Brain (organoid and tissue), 16 donors: ENCODE measurements at places on chromosomes 4 and X.

DNA sequence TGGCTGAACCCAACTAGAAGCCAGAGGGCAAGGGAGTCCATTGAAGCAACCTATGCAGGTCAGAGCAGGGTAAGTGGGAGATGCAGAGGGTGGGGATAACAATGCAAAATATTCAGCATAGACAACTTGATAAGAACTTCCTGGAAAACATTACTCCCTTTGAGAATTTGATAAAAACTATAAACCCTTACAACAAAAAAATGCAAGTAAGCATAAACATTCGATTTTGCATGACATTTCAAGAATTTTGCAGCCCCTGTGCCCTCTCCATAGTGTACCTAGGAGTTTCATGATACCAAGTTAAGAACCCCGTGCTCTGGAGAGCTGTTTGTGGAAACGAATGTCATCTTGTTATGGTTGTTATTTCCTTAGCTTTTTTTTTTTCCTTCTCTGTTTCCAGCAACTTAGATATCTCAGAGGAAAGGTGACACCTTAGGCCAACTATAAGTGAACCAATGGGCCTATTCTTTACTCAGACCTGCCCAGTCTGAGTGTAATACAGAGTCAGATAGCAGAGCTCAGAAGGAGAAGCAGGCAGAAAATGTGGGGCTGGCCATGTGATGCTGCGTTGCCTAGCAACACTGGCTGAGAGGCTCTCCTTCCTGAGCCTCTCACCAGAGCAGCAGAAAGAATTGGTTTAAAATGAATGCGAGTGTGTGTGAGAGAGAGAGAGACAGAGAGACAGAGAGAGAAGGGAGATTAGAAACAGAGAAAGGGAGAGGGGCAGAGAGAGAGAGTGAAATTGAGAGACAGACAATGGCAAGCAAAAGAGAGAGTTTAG is 36.7 kb upstream of the GABRQ start:
- DNase-seq, result peak; percentile 89

- no peak for DNase-seq
Observed at GRCh38 chrX:1451661-1452515, 821 bp downstream of the ASMTL start.

- no peak for DNase-seq
Observed at GRCh38 chr4:153186046-153186728, 18.1 kb upstream of the TRIM2 start.

DNA sequence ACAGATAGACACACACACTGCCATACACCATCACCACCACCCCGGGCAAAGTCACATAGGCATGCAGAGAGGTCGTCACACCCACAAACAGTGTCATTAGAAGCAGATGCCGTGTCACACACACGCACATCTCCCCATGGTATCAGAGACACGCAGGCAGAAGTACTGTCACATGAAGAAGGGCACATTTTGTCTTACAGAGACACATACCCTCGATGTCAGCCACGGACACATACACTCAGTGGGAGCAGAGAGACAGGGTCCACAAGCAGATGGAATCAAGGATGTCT is 3.3 kb downstream of the NALF2 start:
- no peak for DNase-seq

GRCh38 chr4:48792348-48793006 is 12.4 kb upstream of the FRYL start:
- no peak for DNase-seq

DNA sequence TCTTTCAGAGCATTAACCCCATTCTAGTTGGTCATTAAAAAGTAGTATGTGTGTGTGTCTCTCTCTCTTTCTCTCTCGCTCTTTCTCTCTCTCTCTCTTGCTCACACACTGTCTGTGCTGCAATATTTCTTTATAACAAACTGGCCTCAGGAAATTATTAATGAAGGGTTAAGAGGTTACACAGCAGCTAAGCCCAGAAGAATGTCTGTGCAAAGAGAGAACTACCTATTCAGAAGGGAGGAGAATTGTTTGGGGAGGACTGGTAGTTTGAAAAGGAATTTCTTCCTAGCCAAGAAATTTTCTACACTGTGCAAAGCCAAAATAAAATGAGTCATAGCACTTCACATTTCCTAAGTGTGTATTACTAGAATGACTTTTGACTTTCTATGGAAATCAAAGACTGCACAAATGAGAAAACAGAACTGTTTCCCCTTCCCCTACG is 22.2 kb downstream of the PDGFC start:
- DNase-seq, result no peak

- no peak for DNase-seq
Observed at GRCh38 chrX:40542208-40542607, 38.6 kb upstream of the ATP6AP2 start.

DNA sequence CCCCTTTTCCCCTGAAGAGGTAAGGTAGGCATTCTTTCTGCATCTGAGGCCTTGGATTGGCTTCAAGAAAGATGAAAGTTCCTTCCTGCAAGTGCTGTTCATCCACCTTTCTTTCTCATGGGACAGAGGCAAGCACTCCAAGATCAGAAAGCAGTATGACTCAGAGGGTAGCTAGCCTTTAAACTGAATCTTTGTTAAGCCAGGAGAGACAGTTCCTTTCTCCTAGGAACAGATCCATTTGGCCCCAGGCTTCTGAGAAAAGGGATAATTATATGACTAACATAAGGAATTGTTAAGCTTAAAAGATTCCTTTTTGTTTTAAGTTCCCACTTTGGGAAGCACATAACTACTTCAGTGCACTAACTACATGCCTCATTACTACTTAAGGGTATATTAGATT is 192.0 kb downstream of the PPP3CA start:
- DNase-seq, result peak; percentile 9

- no peak for DNase-seq
Observed at GRCh38 chr4:183554878-183555585, 50.2 kb downstream of the ING2 start.
